Psoas muscle (tissue), 8 donors: ENCODE measurements at places on chromosomes 11 and 22. TPM values are rescaled to one million over a fixed set of nuclear protein-coding genes. Genes with fewer than 3 reads are reported as not detected.

The MTFP1 gene
- total RNA-seq = 68.7 TPM

The DNAJB7 gene
- total RNA-seq = not detected

GRCh38 chr11:116558504-116559211 is 214.1 kb downstream of the BUD13 start:
- H3K36me3 ChIP-seq = no peaks in the 10 kb centered on the region
- peaks cover 6% of the 10 kb centered on the region for H3K4me1 ChIP-seq
- H3K27me3 ChIP-seq = no peaks in the 10 kb centered on the region
- H3K27ac ChIP-seq = no peak overlapping the region

DNA sequence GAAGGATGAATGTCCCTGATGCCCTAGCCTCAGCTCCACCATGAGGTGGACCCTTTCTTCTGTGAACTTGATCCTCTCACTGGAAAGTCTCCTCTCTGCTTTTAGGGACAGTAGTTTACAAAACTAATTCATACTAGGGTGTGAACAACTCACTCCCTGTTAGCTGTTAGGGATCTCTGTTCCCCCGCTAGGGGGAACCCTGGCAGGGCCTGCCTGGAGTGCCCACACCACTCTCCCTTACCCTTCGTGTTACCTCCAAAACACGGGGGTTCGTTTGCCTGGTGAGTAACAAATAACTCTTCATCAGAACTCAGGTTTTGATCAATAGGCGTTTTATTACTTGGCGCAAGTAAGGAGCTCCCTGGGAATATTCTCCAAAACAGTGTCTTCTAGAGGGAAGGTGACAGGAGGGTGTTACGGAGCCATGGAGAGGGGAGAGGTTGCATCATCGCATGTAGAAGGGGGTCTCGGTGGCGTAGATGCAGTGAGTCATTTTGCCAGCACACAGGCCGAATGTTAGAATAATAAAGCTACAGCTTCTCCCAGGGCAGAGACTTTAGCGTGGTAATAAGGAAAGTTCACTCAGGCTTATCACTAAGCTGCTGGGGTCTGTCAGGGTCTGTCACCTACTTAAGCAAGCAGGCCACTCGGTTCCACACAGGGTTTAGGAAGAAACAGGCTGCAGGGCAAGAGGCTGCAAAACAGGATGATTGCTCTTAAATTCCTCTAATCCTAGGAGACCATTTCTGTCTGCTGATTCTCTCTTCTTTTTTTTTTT is 45.8 kb downstream of the C11orf96 start:
- DNase-seq = no peak
- no peak overlapping the region for H3K4me3 ChIP-seq
- no peaks in the 10 kb centered on the region for H3K36me3 ChIP-seq
- H3K4me1 ChIP-seq = peaks cover 41% of the 10 kb centered on the region

GRCh38 chr11:125079151-125079877 is 16.2 kb downstream of the SLC37A2 start:
- H3K4me1 ChIP-seq = no peaks in the 10 kb centered on the region
- no peaks in the 10 kb centered on the region for H3K36me3 ChIP-seq
- H3K4me3 ChIP-seq = no peak overlapping the region
- no peak for DNase-seq
- no peak overlapping the region for H3K27ac ChIP-seq

GRCh38 chr11:14882196-14882595 is 9.8 kb downstream of the CYP2R1 start:
- no peaks in the 10 kb centered on the region for H3K4me1 ChIP-seq
- no peak overlapping the region for H3K4me3 ChIP-seq
- DNase-seq = no peak
- no peaks in the 10 kb centered on the region for H3K27me3 ChIP-seq
- H3K36me3 ChIP-seq = peaks cover 28% of the 10 kb centered on the region

DNA sequence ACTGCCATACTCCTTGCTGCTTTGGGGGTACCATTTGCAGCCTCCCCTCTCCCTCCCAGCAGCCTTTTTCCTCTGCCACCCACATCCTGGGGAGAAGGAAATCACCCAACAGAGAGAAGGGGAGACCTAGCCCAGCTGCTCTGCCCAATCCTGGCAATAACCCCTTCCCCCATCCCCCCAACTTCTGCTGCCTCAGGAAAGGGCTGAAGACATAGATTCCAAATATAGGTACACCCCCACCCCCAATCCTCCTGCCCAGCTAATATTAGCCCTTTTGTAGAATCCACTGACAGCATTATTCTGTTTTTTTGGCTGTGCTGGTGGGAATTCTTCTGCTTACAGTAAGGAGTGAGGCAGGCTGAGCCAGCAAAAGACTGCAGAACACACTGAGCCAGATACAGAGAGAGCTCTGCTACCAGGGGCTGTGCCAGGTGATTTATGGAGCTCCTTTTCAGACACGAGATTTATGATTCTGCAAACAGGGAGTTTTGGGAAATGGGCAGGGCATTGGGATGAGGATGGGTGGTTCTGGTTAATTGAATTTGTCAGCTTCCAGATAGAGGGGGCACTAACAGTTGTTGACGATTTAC is 164.0 kb downstream of the TENM4 start:
- no peak overlapping the region for H3K27ac ChIP-seq
- no peaks in the 10 kb centered on the region for H3K36me3 ChIP-seq
- H3K4me3 ChIP-seq = no peak overlapping the region
- no peaks in the 10 kb centered on the region for H3K4me1 ChIP-seq
- DNase-seq = no peak

- no peaks in the 10 kb centered on the region for H3K36me3 ChIP-seq
- peak; percentile 68 for DNase-seq
- peak overlapping the region; percentile 87 for H3K27ac ChIP-seq
- H3K4me3 ChIP-seq = peak overlapping the region; percentile 78
- peaks cover 40% of the 10 kb centered on the region for H3K4me1 ChIP-seq
These were observed 631 bp downstream of the PHF21A start for GRCh38 chr11:46120346-46121300.
